Astrocyte of the spinal cord (primary cell): ENCODE measurements at places on chromosomes 12 and 14.
A peak's percentile ranks its signal among the peaks of the same experiment; 100 is the strongest.

GRCh38 chr12:27822076-27822712 is 42.2 kb upstream of the MANSC4 start:
- DNase-seq: peak; percentile 92

- DNase-seq: no peak
Observed at GRCh38 chr12:19246933-19247332, 117.4 kb downstream of the PLEKHA5 start.

- no peak for DNase-seq
Observed at GRCh38 chr12:2481951-2482350, 312.8 kb upstream of the FKBP4 start.

DNA sequence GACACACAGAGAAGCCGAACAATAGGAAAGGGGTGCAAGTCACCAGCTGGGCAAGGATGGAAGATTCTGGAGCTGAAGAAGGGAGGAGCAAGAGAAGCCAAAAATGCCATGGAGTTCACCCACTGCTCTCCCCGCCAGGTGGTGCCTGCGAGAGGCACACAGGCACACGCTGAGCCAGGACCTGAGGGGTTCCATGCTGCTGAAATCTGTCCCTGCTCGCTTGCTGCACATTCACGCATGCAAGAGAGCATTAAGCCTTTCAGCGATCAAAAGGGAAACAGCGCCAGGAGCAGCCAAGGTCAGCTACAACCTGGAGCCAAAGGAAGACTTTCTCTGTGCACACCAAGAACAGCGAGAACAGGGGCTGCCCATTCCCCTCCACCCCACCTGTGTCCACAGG is 104.1 kb downstream of the ANO2 start:
- no peak for DNase-seq

DNA sequence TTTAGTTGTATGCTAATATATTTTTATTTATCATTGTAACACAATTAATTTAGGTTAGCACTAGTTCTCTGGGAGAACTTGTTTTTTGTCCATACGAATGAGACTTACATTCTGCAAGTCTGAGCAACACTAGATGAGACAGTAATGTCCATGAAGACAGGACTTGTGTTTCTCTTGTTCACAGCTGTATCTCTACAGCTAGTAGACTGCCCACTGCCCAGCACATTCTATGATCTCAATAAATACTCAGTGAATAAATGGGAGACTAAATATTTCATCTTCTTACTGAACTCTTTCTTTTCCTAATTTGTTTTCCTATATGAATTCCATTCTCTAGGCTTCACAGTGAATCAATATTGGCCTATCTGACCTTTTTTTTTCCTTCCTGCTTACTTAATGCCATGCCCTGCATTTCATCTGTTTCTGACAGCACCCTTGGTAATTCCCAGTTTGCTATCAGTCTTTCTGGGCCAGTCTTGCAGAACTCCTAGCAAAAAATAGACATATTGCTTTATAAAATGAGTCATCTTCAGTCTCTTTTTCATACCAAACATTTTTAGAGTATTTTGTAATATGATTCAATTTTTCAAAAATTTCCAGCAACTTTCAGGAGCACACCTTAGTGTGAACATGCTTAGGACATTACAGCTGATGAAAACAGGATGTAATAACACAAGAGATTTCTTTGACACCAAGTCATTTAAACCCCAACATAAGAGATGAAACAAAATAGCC is 185.5 kb upstream of the ATP2B1 start:
- DNase-seq: peak; percentile 35

DNA sequence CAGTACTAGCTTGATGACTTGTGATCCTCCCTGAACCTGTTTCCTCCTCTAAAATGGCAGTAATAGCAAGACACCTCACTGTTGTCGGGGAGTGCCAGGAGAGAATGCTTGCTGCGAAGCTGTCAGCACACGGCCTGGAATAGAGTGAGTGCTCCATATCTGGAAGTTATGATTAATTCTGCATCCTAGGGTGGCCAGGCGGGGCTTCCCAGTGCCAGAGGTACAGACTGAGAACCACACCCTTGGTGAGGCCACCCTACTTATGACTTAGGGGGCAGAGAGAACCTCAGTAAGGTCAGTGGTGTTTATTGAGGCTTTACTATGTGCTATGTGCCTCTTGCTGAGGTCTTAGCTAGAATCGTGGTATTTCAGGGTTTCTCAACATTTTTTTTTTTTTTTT is 20.1 kb downstream of the MORN3 start:
- no peak for DNase-seq

- DNase-seq: no peak
Observed at GRCh38 chr12:116215023-116215422, 62.5 kb downstream of the MED13L start.

- DNase-seq: no peak
Observed at GRCh38 chr12:33116284-33116683, 219.7 kb upstream of the PKP2 start.

DNA sequence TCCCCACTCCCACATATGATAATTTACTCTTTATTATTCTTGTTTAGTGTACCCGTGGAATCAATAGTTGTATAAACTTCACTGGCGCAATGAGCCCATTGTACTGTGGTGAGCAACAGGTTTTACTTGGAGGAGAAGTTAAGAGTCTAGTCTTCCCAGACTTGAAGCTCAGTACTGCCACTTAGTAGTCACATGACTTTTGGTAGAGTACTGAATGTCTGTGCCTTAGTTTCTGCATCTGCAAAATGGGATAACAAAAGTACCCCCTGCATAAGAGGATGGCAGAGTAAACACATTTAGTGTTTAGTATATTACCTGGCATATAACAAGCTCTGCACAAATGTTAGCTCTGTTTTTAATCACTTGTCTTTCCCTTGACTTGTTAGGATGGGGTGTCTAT is 375.5 kb downstream of the VRK1 start:
- no peak for DNase-seq

- DNase-seq: no peak
Observed at GRCh38 chr12:26666286-26666685, 166.7 kb downstream of the ITPR2 start.

DNA sequence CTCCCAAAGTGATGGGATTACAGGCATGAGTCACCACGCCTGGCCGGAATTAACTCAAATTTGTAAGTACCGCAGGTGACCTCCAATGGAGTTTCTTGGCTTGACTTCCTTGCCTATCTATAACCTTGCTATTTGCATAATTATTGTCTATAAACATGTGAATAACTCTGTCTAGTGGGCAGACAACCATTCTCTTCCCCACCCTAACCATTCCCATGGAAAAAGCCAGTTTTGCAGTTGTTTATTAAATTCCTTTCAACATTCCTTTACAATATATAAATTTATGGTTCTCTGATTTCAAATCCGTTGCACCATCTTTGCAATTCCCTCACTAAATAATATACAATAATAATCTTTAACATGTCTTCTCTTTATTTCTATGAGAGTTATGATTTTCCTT is 61.0 kb upstream of the ZDHHC17 start:
- DNase-seq: no peak
